ENCODE measurements at places on chromosomes 12 and 14.
A peak's percentile ranks its signal among the peaks of the same experiment; 100 is the strongest.

- peak; percentile 29 for DNase-seq
Observed at GRCh38 chr12:41344776-41345470, 156.8 kb downstream of the PDZRN4 start.

DNA sequence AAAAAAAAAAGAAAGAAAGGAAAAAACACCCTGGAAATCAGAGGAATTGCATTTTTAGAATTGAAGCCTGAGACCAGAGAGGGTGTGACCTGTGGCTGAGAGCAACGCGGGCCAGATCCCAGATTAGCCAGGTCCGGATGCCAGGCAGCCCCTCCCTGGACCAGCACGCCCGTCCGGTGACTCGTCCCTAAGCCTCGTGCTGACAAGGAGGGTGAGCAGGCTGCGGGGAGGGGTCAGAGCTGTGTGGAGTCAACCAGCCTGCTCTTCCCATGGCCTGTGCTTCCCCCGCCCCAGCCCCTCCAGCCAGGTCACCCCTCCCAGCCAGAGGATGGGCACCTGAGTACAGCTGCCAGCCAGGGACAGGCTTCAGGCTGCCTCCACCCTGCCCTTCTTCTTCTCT is 4.2 kb upstream of the KLC1 start:
- DNase-seq = no peak

GRCh38 chr12:76255692-76256091 is 92.5 kb downstream of the BBS10 start:
- DNase-seq = no peak

DNA sequence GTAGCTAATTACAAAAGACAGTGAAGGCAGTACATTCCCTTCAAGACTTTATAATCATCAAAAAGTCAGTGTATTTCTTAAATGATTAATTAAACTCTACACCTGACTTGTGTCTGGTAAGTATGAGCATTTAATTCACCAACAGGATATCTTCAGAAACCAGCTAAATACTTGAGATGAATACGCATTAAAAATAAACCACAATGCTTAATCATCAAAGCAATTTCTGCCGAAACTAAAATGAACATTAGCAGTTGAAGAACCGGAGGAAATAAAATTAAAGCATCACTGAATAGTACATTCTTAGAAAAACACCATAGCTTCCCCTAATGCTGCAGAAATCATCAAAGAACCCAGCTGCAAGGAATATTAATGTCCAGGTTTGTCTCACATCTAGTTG is 32.7 kb downstream of the SLC25A21 start:
- DNase-seq = no peak

- peak; percentile 61 for DNase-seq
Observed at GRCh38 chr14:70622111-70622712, 19.5 kb upstream of the TTC9 start.

DNA sequence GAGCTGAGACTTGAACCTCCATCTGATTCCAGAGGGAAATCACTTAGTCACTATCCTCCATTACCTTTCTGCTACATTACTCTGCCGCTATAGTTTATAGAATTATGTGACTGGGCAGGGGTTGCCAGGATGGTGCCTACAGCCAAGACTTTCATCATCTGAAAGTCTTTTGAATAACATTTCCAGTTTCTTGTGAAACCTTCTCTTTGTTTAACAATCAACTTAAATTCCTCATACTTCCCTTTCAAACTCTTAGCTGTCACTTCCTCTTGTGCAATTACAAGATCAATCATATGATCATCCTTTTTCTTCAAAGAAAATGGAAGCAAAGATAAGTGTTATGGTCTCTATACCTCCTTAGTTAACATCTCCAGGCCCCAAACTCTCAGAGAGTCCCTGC is 25.4 kb upstream of the PELI2 start:
- DNase-seq = no peak

DNA sequence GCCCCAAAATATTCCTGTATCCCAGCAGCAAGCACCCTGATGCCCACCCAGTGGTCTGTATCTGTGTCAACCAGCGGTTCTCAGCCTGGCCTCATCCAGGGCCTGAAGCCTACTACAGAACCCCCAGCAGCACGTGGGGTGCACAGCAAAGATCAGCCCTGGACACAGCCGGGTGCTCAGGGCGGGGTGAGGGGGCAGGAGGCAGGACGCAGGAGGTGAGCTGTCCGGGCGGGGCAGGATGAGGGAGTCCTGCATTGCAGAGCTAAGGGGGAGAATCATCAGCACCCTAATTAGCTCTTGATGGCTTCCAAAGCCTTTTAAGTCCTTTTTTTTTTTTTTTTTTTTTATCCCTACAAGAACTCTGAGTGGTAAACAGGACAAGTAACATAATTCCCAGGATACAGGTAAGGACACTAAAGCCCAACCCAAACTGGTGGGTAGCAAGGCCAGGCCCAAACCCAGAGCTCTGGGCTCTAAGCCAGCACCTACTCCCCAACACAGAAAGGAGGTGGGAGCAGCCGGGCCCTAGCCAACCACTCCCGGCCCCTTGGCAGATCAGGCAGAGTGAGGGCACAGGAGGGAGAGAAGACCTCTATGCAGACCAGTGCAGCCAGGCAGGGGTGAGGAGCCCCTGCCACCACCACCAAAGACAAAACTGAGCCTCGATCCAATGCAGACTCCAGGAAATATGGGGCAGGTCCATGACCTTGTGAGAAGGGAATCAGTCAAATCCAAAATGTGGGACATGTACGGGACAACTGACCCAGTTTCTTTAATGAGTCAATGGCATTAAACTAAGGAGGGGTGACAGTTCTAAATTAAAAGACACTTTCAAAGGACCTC is 32.3 kb upstream of the EIF5 start:
- DNase-seq = no peak

DNA sequence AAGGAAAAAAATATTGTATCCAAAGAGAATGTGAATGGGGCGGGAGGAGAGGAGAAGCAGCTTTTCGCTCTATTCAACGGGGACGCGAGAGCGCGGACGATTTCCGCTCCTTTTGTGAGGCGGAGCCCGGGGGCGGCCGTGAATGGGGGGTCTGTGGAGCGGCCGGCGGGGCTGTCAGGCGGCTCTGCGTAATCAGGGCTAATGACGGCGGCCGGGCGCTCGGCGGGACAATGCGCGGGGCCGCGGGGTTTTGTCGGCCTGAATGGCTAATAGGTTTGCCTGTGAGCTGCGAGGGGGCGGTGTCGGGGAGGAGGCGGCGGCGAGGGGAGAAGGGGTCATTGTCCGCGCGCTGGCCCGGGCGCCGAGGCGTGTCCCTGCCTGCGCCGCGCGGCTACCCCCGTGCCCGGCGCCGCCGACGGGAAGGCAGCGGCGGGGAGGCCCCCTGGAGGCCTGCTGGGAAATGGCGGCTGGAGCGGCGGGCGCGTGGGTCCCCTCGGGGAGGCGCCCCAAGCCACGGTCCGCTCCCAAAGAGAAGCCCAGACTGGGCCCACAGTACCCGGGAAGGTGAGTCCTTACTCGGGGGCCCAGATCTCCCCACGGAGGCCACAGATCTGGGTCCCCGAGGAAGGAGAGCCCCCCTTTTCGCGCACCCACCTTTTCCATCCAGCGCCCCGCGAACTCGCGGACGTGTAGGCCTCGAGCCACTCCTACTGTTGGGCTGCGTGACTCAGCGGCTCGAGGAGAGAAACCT is 6.0 kb downstream of the SIX6 start:
- no peak for DNase-seq

DNA sequence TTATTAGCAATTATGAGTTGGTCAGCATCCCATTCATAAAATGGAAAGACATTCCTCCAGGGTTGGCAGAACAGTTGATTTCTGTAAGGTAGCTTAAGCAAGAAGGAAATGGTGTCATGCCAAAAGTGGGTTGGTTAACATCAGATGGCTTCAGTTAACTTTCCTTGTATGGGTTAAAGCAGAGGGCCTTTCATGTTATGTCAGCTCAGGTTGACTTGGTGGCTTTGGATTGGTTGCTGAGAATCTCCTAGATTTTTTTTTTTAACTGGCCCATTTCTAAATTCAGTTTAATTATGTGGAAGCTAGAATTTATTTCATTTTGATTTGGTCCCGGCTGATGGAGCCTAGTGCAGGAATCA is 87.8 kb downstream of the BBS10 start:
- DNase-seq = no peak

GRCh38 chr12:113136128-113136989 is 798 bp upstream of the RASAL1 start:
- DNase-seq = no peak

DNA sequence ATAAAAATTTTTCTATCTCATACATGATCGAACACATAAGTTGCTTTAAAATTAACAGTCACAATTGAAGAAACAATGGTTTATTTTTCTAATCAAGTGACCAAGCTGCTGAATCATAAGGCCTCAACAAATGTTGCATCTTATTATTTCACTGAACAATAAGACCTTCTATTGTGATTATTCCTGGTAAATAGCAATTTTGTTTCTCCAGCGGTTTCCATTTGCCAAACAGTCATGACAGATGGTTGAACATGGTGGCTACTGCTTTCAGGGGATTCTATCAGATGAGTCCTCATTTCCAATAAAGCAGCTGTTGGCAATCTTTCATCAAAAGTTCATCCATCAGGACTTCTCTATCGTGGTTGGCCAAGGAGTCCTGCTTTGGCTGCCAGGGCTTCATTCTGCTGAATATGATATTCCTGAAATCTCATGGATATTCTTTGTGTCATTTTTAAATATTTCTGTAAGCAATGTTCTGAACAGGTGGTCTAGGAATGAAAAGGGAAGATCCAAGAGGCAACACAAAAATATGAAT is 13.0 kb downstream of the TOMM20L start:
- DNase-seq = no peak

DNA sequence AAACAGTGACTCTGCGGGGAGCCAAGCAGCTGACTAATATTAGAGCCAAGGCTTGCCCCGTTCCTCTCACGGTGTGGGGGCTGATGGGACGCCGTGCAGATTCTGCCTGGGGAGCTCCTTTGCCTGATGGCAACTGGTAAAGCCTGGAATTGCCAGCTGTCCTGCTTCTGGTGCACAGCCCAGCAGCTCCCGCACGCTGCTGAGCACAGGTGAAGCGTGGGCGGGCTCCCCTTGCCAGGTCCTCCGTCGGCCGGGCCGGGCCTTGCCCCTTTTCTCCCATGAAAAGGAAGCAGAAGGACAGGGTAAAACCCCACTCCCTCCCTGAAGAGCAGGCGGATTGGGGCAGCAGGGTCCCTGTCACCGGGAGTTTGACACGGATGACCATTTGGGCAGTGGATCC is 79.0 kb downstream of the WDR20 start:
- DNase-seq = no peak

DNA sequence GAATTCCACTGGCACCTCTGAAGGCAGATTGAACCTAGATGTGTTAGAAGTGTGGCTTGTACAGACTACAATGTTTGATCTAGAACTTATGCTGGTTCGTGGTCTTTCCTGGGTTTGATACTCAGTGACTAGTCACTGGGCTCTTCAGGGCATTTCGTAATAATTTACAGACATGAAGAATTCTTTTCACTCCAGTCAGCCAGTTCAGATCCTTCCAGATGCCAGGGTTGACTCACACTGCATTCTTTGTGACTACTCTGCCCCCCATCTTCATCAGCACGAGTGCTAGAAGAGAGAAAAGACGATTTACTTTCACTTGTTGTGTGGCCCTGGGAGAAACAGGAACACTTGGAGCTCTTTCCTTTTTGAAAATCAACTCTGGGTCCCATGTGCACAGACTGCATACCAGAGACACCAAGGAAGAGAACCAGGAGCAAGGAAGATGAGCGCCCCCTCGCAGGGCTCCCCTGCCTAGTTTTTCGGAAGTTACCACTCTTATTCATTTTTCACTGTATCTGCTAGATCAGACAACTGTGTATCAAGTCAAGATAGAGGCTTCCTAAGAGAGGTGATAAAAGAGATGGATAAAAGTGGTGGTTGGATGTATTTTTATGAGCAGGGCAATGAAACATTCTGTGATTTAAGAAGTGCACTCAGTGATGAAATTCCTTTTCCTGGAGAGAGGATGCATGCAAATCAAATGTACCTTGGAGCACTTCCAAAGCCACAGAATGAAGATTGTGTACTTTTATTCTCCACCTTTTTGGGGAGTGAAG is 33.5 kb upstream of the EVL start:
- no peak for DNase-seq

DNA sequence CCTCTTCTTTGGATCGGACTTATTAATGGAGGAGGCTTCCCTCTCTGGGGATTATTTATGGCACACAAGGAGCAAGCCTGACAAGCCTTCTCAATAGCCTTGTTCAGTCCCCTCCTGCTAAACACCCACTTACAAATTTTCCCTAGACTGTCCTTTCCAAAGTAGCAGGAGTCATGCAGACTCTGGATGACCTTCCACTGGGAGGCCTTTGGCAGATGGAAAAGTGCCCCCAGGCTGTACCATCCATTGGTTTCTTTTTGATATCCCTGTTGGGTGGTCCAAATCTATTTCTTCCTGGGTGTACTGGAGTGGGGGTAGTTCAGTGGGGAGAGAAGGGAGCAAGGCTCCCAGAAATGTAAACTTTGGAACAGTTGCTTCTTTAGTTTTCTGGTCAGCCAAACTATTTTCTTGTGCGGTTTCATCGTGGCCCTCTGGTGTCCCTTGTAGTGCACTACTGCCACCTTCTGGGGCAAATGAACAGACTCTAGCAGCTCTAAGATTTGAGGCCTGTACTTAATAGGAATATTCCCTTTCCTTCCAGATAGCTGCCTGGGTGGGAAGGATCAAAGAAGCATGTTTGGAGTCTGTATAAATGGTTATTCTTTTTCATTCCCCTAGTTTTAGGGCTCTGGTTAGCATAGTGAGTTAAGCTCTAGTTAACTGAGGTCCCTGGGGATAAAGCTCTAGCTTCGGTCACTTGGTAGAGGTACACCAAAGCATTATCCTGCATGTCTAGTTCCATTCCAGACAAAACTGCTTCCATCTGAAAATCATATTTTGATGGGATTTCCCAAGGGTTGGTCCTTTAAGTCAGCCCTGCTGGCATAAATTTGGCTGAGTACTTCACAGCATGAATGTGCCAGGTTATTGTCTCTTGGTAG is 409.5 kb downstream of the SLC6A15 start:
- DNase-seq = peak; percentile 65

DNA sequence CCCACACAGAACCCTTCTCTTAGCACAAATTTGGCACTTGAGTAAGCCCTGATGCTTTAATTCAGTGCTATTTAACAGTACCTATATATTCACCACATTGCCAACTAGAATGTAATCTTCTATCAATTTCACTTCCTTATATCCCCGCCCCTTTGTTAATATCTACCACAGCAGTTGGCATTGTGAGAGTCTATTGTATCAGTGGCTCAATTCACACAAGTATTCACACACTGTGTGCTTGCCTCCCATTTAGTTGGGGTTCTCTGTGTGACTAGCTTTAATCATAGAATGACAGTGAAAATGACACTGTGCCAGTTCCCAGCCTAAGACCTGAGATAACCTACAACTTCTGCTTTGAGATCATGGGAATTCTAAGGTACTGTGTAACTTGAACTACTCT is 103.1 kb downstream of the SEC23A start:
- DNase-seq = no peak

- no peak for DNase-seq
Observed at GRCh38 chr14:102200690-102201352, 61.1 kb downstream of the WDR20 start.

GRCh38 chr12:62684570-62685295 is 218.1 kb downstream of the MON2 start:
- no peak for DNase-seq

- no peak for DNase-seq
Observed at GRCh38 chr12:3965046-3965445, 91.8 kb upstream of the PARP11 start.
